Stimulated activated CD4-positive, alpha-beta T cell treated with anti-CD3 and anti-CD28 coated beads, Interleukin-2, amount 100 ng/mL, for 4 hours (primary cell): ENCODE measurements at places on chromosomes 2 and 18.
A peak's percentile ranks its signal among the peaks of the same experiment; 100 is the strongest.

DNA sequence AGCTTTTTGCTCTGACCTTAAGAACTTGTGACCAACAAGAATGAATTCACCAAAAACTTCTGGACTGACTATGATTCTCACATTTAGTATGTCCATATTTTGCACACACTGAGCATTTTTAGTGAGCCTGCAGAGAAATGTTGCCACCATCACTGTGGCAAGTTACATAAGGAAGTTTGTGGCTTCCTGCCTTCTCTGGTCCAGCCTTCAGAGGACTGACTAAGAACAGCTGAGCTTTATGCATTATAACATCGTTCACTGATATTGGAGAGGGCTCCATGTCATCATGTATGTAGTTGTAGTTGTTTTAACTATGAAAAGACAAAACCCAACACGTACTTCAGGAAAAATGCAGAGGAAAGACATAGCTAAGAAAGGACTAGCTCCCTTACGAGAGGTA lies 218.0 kb upstream of the CRIM1 start:
- no peak for DNase-seq

GRCh38 chr2:173924285-173924684 lies 40.9 kb downstream of the SP3 start:
- DNase-seq, result no peak

GRCh38 chr2:19883971-19884720 lies 17.6 kb downstream of the TTC32 start:
- no peak for DNase-seq

DNA sequence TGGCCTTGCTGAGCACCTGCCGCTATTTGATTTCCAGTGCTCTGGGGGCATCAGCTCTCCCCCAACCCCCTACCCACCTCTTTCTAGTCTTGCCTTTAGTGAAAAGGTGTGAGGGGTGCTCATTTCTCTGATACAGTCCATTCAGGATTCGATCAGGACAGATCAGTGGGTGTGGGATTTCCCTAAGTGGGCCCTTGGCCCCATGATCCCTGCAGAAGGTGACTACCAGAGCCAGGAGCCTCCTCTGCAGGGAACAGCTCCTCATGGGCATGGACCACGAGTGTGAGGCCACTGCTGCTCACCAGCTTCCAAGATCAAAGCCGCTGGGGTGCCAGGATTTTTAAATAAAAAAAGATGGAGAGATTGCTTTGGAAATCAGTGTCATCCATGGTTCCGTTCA lies 835.2 kb upstream of the ID2 start:
- DNase-seq, result no peak

GRCh38 chr18:45682181-45682580 lies 41.8 kb upstream of the SLC14A1 start:
- no peak for DNase-seq

- DNase-seq, result no peak
Measured at GRCh38 chr18:13235421-13235831, 16.9 kb downstream of the LDLRAD4 start.

- DNase-seq, result no peak
Measured at GRCh38 chr2:38751596-38752410, 642 bp upstream of the SRSF7 start.

DNA sequence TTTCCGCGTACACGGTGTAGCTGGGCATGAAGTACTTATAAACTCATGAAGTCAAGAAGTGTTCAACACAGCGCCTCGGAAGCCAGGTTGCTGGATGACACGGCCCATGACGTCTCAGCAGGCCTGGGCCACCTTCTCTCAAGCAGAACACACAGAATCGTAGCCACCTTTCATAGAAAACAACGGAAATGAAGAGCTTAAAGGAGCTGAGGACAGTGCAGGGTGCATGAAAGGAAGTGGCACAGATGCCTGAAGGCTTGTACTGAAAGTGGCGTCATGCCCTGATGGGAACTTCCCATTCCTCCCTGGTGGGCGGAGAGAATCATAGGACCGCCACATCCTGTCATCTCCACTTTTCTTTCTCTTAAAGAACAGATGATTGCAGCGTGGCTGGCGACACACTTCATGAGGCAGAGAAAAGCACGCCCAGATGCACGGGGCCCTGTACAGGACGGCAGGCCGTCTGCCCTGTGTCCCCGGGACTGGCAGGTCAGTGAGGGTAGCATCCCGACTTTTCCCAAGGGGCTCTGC lies 31.1 kb downstream of the HDAC4 start:
- DNase-seq, result peak; percentile 69

- DNase-seq, result no peak
Measured at GRCh38 chr2:37926635-37927034, 1.5 kb downstream of the RMDN2 start.

GRCh38 chr2:232994446-232994845 lies 18.6 kb downstream of the NGEF start:
- DNase-seq, result no peak

DNA sequence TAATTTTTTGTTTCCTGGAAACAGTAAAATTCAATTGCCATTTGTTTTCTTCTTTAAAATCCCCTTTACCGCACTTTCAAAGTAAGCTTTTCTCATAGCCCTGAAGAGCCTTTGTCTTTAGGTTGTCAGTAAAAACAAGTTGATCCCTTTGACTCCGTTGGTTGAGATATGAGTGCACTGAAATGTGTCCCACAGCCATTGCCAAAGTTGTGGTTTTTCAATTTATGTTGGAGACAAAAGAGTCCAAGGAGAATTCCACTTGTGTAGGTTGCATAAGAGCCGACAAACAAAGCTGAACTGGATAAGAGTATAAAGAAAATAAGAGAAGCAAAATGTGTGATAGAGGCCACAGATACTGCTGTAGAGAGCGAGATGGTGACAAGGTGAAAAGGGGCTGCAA lies 26.1 kb upstream of the HNMT start:
- DNase-seq, result no peak

- no peak for DNase-seq
Measured at GRCh38 chr2:9842487-9843228, 616 bp upstream of the TAF1B start.

DNA sequence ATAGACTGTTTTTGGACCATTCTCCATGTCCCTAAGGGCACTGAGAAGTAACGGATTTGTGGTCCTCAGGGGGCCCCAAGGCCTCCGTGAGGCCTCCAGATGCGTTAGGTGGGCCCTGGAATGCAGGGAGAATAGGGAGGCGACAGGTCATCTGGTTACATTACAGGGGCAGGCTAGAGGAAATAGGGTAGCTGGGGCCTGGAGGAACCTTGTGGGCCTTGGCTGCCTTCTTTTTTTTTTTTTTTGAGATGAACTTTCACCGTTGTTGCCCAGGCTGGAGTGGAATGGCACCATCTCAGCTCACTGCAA lies 28.9 kb downstream of the ZFP36L2 start:
- DNase-seq, result no peak

DNA sequence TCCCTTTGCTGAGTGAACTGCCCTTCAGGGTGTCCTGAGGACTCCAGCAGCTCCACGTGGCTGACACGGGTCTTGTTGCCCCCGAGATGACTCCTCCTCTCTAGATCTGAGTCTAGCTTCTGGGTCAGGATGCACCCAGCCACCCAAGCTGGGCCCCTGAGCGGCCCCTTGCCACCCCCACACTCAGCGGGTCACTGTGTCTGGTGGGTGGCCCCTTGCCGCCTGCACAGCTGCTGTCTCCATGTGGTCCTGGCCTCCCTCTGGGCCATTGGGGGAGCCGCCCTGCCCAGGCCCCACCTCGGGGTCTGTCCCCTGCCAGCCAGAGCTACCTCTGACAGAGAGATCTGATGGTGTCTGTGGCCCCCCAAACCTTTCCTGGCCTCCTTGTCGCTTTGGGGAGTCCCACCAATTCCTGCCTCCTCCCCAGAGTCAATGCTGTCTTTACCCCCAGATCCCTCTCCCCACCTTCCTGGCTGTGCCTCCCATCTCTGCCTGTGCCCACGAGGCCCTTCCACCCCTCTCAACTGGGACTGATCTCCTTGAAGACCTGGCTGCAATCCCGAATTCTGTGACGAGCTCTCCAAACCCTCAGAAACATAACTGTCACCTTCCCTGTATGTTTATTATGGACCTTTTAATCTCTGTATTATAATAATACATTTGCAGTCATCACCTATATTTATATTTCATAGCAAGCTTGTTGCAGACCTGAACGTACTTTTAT lies 46.5 kb downstream of the TWIST2 start:
- DNase-seq, result no peak

GRCh38 chr18:11785444-11786055 lies 65.7 kb upstream of the CHMP1B start:
- peak; percentile 21 for DNase-seq

GRCh38 chr2:63856303-63856603 lies 14.6 kb downstream of the UGP2 start:
- DNase-seq, result no peak

DNA sequence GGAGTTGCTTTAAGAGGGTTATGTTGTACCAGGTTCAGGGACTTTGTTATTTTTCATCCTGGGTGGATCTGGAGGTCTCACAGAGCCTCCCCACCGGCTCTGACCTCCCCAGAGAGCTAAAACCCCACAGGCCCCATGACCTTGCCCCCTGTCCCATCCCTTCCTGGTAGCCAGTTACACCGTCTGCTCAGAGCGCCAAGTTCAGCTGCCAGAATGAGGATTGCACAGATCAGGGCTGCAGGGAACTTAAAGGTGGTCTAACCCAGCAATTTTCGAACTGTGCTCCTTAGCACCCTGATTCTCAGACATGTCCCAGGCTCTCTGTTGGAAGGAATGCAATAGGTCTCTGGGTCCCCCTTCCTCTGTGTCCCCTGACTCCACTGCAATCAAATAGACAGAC lies 32.1 kb downstream of the ATOH8 start:
- DNase-seq, result no peak

DNA sequence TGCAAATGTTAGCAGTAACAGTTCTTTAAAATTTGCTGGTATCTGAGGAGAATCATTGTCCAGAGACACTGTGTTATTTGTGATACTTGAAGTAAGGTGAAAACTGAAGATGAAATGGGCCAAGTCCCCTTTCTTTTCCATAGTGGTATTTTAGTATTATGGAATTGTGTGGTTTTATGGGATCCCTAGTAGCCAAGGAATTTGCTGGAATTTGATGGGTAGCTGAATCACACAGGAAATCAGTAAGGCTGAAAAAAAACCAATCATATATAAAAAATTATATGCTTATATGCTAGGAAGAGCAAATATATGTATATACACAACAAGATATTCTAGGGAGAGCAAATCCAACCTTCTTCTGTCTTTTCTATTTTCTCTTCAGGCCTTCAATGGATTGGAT lies 54.2 kb upstream of the TACR1 start:
- DNase-seq, result no peak

- DNase-seq, result no peak
Measured at GRCh38 chr2:17182399-17182798, 335.8 kb downstream of the RAD51AP2 start.

GRCh38 chr2:171909266-171909665 lies 13.0 kb upstream of the HAT1 start:
- no peak for DNase-seq

DNA sequence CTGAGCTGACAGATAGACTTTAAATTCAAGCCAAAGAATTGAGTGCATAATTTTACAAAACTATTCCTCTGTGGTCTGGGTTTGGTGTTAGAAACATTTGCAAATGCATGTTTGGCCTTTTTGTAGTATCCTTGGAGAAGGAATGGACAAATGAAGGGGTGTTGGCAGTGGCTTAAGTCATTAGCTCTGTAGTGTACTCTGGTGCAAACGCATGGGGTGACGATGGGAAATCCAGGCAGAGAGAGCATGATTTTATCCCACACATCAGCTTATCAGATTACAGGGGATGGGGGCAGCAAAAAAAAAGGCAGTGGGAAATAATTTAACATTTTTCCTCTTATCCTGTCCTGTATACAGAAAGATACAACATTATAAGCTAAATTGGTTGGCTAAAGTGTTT lies 320.6 kb downstream of the ZNF516 start:
- no peak for DNase-seq

GRCh38 chr2:168355121-168355520 lies 101.0 kb upstream of the CERS6 start:
- DNase-seq, result no peak

DNA sequence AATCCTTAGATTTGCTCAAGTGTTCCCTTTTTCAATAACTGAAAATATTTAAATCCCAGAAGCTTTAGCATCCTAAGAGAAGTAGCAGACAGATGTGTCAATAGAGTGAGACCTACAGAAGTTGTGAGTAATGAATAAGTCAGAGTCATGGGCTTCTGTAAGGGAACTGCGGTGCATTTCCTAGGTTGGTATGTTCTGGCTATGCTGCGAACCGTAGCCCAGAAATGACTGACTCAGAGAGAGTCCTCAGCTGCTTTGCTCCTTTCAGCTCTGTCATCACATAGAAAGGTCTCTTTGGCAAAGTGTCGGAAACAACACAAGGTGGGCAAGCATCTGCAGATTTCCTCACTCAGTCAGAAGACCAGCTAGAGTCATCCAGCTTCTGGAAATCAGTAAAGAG lies 297.1 kb downstream of the ARHGAP15 start:
- DNase-seq, result no peak

DNA sequence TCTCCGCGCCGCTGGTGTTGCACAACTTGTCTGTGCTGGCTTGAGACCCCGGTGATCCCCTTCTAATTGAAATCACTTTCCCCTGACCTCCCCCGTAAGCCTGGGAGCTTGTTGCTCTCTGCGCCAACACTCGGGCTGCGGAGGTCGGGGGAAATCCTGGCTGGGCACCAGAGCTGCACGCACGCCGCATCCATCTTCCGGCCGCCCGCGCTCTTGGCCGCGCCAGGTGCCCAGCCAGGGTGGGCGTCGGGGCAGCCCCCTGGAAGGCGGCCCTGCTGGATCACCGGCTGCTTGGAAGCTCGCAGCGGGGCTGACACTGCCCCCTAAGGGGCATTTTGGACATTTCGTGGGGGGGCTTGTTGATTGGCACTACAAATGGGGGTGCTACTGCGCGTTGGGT lies 280.3 kb upstream of the SKOR2 start:
- DNase-seq, result no peak

- no peak for DNase-seq
Measured at GRCh38 chr2:8544171-8544785, 137.6 kb upstream of the ID2 start.

- DNase-seq, result no peak
Measured at GRCh38 chr2:184923751-184924150, 325.4 kb downstream of the ZNF804A start.

DNA sequence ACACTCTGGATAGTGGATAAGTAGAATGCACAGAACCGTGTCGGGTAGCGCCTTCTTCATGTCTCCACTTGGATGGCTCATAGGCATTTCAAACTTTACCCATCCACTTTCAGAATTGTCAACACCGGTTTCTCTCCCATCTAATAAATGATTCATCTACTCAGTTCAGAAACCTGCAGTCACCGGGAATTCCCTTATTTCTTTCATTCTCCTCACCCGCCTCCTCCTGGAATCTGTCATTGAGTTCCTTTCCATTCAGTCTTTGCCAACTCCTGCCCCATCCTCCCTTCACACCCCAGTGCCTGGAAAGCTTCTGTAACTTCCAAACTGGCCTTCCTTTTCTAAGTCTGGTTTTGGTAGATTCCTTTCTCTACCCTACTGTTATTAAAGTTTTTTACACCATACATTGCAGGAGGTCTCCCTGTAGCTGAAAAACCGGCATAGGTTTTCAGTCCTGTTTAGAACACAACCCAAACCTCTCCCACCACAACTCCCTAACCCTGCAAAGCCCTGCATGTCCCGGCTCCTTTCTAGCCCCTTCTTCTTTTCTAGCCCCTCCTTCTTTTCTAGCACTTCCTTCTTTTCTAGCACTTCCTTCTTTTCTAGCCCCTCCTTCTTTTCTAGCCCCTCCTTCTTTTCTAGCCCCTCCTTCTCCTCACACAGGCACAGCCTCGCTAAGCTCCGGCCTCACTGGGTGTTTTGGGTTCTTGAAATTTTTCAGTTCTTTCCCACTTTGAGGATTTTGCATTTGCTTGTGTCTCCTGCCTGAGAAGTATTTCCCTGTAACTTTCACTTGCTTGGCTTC lies 133.9 kb upstream of the KLHL14 start:
- no peak for DNase-seq
